ENCODE measurements at places on chromosomes 12 and 14.

DNA sequence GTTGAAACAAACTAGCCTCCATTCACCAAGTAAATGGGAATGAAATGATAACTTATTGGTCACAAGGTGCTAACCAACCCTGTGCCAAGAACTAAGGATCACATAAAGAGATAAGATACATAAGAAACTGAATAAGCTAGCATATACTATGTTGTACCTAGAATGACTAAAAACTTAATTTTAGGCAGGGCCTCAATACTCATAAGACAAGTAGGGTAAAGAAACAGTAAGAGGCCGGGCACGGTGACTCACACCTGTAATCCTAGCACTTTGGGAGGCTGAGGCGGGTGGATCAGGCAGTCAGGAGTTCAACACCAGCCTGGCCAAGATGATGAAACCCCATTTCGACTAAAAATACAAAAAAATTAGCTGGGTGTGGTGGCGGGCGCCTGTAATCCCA, 17.7 kb downstream of the GDF11 start:
- DNase-seq: no peak

DNA sequence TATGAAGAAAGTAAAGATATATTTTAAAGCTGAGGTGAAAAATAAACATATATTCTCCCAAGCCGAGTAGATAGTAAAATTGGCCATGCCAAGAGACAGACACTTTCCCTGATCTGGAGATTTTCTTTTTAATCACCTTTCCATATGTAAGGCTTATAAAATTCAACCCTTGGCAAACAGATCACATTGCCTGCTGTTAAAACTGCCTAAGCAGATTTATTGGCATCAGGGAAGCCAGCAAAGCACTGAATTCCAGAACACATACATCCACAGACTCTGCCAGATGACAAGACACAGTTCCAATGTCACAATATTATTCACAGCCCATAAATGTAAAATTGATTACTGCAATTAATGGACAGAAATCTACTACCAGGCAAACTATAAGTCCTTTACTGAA, 78.2 kb upstream of the GARIN2 start:
- DNase-seq: no peak

DNA sequence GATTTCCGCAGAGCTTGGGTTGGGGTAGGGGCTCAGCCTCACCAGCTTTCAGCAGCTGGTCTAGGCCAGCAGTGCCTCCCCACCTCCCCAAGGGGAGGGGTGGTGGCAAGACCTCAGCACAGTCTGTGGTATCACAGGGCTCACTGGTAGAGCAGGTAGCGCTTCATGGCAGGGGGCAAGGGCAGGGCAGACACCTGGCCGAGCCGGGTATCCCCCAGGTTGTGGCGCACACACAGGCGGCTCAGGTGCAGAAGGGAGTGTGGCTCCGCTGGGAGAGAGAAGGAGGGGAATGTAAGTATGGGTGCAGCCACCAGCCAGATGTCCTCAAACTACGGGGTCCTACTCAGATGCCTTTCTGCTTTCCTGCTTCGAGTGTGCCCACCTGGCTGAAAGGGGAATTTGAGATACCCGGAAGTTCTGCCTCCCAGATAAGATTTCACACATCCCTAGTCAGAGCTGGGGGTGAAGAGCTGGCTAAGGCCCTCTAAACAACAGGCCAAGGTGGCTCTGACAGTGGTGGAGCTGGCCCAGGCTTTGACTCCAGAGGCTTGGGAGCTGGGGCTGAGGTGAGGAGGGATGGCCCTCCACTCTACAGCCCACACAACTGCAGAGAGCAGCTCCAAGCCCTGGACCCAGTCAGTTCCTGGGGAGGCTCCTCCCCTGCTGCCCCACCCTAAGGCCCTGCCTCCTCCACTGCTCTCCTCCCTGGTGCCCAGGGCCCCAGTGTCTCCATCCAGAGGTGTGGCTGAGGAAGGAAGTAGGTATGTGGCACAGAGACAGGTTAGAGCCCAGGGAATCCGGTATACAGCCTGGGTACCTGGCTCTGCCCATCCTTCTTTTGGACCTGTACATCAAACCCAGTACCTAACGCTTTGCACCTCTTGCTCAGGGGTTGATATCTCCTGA, 1.8 kb downstream of the SPSB2 start:
- DNase-seq: no peak

- no peak for DNase-seq
Observed at GRCh38 chr14:67263499-67264149, 22.4 kb downstream of the PALS1 start.

- no peak for DNase-seq
Observed at GRCh38 chr12:32110942-32111341, 4.3 kb downstream of the BICD1 start.

GRCh38 chr14:100785626-100786025, 40.3 kb upstream of the MEG3 start:
- no peak for DNase-seq

DNA sequence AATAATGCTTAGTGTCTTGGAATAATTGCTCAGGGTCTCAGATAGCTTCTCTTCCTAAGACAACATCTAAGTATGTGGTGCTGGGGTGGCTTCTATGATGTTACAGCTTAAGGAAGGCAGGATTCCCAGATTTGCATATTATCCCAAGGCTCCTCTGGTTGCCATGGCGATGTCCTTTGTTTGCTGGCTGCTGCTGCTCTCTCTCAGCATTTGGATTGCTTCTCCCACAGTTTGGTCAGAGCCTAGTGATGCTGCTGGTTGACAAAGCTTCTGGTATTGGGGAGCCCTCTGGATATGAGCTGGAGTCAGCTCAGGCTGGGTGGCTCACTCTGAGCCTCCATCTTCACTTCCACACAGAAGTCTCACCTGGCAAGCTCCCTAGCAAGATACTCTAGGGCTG, 56.4 kb upstream of the FBXO33 start:
- peak; percentile 42 for DNase-seq

DNA sequence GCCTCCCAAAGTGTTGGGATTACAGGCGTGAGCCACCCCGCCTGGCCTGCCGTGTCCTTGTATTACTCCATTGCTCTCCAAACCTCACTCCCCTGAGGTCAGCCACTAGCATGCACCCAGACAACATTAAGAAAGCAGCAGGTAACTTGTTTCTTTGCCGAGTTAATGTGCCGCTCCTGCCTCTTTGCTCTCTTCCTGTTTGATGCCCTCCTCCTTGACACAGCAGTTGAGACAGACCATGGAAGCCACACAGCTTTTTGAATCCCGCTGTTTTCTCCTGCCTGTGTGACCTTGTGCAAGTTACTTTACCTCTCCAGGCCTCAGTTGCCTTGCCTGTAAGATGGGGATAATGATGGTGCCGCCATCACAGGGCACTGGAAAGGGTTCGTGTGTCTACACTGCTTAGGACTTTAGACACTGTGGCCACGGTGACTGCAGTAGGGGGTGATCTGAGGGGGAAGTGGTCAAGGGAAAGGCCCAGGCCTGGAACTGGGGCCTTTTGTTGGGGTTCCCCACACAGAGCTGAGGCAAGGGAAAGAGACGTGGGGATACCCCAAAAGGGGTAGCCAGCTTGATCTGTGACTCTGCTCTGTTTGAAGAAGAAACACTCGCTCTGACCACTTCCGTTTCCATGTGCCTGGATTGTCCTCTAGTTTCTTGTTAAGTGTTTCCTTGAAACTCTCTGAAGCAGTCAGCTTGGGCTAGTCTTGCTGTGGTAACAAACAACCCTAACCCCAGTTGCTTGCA, 69.3 kb downstream of the RIN3 start:
- DNase-seq: no peak

DNA sequence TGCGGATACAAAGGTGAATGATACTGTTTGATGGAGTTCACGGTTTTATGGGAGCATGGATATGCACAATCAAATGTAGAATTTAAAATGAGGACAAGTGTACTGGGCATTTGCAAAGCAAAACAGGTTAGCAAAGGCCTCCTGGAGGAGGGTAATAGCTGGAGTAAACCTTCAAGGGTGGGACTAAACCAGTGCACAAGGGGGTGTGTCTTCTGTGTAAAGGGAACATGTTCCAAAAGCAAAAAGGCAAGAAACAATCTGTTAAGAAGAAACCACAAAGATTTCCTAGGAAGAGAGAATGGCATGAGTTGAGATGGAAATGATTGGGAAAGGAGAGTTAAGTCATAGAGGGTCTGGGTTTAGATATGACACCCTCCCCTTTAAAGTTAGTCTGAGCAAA, 109.2 kb upstream of the SLCO1C1 start:
- no peak for DNase-seq

DNA sequence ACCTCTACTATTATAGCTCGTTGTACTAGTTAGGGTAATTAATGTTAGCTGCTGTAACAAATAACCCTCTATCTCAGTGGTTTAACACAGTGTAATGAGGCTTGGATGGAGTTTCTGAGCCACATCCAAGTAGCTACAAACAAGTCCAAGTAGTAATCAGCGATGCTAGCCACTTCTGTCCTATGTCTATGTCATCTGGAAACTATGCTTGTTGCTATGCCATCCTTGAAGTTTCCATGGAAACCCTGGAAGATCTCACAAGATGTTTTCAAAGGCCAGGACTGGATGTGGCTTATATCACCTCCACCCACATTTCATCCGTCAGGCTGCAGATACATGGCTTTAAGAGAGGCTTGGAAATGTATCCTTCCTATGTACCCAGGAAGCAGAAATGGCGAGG, 422.1 kb downstream of the AACS start:
- no peak for DNase-seq

DNA sequence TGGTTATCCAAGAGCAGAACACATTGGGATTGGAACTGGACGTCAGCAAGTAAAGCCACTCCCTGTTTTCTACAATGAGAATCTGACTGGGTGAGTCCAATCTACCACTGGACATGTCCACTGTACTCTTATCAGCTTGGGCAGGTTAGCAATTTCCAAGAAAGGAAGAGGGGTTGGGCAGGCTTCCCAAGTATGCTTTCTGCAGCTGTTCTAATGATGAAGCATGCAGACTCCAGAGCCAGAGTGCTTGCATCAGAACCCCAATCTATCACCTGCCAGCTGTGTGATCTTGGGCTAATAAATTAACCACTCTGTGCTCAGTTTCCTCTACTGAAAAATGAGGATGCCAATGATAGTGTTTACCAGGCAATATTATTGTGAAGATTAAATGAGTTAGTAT, 92.0 kb downstream of the EMP1 start:
- DNase-seq: no peak

- no peak for DNase-seq
Observed at GRCh38 chr14:51552275-51552674, 99.4 kb upstream of the FRMD6 start.

GRCh38 chr14:99435327-99435726, 45.3 kb downstream of the SETD3 start:
- DNase-seq: no peak

DNA sequence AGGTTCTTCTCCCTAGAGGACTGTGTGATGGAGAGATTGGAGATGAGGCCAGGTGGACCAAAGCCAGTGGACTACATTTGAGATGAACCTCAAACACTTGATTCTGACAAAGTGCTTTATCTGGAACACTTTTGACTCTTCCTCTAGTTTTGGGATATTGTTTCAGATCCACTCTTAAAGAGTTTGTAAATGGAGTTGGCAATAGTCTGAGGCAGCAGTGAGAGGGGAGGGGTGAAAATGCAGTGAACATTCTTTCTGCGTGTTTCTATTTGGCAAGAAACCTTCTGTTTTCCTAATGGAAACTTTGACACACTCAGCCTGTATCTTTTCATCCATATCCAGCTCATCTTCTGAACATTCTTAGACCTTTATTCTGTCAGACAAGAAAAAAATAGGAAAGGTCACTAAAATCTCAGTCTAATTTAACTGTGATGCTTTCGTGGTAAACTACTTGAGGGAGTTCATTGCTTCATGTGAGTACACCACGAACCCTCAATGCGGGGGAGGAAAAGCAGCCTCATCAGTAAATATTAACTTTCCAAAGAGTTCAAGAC, 57.4 kb upstream of the KCNJ8 start:
- no peak for DNase-seq

DNA sequence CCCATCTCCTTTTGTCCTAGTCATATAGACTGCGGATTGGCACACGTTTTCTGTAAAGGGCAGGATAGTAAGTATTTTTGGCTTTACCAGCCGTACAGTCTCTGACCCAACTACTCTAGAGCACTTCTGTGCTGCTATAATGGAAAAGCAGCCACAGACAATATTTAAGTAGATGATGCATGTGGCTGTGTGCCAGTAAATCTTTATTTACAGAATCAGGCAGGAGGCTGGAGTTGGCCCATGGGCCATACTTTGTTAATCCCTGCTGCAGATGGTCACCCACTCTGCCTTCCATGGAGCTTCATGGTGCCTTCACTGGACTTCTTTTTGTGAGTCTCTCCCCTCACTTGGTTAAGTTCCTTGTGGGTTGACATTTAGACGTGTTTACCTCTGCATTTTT, 584.5 kb upstream of the TBX3 start:
- no peak for DNase-seq

DNA sequence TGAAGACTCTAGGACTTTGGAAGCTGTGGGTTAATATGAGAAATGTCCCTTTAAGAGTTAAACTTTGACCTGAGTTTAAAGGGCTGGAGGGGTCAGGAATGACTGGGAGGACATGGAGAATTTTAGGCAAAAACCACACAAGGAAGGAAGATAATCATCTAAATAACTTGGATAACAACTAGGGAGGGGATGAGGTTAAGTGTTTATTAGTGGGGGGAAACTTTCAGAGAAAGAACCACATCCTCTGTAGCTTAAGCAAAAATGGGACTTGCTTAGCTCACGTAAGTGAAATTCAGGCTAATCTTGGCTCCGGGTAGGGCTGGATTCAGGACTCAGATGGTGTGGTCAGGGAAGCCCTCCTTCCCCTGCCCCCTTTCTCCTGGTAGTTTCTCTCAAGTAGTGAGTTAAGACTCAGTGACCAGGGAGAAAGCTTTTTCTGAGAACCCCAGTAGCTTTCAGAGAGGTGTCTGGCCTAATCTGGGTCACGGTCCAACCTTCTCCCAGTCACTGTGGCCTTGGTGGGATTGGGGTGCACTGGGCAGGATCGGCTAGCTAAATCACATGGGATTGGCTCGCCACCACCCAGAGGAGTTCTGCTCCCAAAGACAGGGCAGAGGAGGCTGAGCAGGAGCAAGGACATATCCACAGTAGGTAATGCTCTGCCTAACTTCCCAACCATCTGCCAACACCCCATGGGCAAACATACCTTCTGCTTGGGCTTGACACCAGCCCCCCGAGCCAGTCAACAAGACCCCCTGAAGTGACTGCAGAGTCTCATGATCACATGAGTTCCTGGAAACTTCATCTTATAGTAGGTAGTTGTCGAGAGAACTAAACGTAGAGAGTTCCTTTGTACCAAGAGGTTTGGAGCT, 52.8 kb downstream of the ARF6 start:
- DNase-seq: no peak

GRCh38 chr14:61671082-61671481, 24.2 kb upstream of the HIF1A start:
- DNase-seq: no peak

GRCh38 chr12:91108196-91108755, 3.0 kb downstream of the LUM start:
- no peak for DNase-seq

- DNase-seq: no peak
Observed at GRCh38 chr12:90166671-90167070, 458.0 kb upstream of the ATP2B1 start.

DNA sequence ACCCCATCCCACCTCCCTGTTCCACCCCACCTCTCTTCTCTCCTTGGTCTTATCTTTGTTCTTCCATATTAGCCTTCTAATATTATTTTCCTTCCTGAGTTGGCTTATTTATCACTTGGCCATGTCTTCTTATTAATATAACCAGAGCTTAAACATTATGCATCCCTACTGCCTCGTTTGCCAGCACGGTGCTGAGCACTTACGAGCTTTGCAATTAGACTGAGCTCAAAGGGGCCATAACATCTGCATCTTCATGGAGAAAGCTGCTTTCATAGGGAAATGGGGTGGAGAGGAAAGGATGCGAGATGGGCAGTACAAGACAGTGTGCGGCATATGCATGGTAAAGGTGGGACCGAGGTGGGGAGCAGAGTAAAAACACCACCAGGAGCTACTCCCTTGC, 342.8 kb downstream of the FUT8 start:
- no peak for DNase-seq

Data from putamen (tissue), 1 donor.